ENCODE measurements at places on chromosomes 3 and 15.

DNA sequence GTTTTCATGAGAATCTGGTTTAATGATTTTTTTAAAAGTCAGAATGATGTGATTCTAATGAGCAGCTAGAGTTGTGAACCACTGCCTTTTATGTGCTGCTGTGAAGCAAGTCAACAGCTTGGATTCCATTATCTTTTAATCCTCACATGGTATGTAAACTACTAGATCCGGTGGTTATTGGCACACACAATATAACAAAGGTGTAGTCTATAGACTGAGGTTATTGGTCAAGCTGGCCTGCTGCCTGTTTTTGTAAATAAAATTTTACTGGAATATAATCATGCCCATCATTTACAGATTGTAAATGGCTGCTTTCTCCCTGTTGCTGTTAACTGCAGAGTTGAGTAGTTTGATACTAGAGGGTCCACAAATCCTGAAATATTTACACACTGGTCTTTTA lies 103.1 kb downstream of the OTOL1 start:
- DNase-seq: no peak

DNA sequence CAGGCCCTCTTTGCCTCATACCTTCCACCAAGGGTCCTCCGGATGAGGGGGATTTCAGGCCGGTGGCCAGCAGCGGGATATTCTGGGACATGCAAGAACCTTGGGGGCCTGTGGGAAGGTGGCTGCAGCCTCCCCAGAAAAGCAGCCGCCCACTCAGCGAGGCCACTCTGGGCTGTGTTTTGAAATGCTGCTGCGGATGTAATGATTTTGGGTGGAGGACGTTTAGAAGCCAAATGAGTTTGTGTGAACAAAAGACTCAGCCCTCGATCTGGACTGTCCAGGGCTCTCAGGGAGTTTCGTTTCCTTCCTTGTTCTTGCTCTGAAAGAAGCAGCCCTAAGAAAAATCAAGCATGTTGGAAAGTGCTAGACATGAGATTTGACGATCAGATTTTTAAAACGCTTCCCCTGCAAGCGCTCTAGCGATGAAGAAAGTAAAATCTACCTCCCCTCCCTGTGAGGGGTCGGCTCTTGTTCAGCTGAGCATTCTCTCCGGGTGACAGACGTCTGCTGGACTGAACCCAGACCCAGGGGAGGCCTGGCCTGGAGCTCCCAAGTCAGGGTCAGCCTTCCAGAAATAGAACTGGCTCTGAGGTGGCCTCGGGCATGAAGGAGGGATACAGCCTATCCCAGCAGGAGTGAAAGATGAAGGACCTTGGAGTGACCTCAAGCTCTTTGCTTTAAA lies 12.9 kb downstream of the HEG1 start:
- DNase-seq: peak; percentile 50

DNA sequence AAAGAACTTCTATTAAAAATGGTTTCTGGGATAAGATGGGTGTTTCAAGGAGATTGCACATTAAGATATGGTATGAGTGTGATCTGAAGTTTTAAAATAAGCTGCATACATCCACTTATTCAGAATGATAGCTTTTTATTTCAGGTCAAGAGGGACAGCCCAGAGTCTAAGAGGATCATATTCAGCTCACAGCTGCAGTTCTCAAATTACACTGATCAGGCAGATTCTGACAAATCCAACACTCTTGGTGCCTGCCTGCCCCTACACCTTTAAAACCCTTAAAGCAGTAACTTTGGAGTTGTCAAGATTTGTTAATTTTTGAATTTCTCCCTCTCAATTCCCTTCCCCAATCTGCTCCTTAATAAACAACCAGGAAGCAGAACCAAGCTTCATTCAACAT lies 9.1 kb upstream of the TMEM87A start:
- DNase-seq: no peak

DNA sequence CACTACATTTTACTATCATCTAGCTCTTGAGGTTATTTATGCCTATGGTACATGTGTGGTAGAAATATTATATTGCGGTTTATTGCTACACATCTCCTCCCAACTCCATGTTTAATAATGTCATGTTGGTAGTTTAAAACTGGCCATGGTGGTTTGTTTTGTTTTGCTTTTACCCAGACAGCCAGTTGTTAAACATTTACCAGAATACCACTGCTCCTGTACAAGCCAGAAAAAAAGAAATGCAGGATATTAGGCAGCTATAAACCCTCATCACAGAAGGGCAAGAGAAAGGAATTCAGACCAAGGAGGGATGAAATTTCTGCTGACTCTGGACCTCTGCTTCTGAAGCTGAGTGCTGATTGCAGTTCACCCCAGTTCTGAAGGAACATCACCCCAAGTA lies 451.8 kb upstream of the IL12A start:
- DNase-seq: no peak

GRCh38 chr3:73511571-73512525 lies 112.9 kb downstream of the PDZRN3 start:
- peak; percentile 88 for DNase-seq

DNA sequence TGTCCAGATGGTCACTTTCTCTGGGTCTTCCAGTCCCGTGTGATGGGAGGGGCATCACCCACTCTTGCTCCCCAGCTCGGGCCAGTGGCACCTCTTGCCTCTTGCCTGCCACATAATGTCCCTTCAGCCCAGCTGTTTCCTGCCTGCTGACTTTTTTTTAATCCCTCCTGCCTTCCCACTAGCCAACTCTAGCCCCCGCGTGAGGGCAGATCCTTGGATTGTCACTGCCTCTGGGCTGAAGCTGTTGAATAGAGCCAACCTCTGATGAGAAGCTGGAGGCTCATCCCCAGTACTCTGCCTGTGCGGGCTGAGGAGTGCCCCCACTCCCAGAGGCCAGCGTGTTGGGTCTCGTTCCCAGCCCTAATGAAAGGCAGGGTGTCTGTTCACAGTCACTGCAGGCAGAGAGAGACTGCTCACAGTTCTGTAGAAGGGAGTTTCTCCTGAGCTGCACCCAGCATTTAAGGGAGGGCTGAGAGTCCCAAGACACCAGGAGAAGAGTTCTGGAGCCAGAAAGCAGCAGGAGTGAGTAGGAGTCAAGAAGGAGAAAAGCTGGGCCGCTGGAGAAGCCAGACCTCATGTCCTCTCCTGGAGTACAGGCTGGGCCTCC lies 30.1 kb upstream of the TIMP4 start:
- DNase-seq: no peak

DNA sequence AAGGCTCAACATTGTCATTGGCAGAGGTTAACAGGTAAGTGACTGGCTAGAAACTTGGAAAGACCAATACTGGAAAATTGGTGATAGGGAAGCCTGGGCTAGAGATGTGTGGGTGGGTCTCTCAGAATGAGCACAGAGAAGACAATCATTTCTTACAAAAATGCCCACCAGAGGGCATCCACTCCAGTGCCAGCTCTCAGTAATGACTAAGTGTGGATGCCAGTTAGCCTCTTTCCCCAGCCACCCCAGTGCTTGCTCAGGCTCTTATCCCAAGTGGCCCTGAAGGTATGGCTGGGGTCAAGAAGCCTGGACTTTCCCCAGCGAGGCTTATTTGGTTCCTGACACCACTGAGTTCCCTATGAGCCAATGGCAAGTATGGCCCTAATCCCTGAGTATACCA lies 115.9 kb upstream of the ST8SIA2 start:
- no peak for DNase-seq

DNA sequence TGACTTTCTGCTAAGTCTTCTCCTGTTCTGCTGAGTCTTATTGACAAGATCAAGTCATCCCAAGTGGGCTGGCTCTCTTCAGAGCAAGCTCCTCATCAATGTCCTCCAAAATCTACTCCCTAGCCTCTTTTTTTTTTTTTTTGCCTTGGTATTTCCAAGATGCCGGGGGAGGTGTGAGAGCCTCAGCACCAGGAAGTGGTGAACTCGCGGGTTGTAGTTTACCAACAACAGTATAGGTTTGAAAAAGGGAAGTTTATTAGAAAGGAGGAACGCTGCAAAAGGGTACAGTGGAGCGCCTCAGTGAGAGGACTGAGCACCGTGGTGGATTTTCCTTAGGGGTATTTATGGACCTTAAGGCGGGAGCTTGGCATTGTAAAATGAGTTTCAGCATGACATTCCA lies 94.3 kb upstream of the SGO1 start:
- DNase-seq: no peak

All from IMR-90 (cell line).